ENCODE measurements at places on chromosomes 1 and 21.

- no peak for DNase-seq
Observed at GRCh38 chr1:222654849-222655248, 37.0 kb downstream of the MIA3 start.

DNA sequence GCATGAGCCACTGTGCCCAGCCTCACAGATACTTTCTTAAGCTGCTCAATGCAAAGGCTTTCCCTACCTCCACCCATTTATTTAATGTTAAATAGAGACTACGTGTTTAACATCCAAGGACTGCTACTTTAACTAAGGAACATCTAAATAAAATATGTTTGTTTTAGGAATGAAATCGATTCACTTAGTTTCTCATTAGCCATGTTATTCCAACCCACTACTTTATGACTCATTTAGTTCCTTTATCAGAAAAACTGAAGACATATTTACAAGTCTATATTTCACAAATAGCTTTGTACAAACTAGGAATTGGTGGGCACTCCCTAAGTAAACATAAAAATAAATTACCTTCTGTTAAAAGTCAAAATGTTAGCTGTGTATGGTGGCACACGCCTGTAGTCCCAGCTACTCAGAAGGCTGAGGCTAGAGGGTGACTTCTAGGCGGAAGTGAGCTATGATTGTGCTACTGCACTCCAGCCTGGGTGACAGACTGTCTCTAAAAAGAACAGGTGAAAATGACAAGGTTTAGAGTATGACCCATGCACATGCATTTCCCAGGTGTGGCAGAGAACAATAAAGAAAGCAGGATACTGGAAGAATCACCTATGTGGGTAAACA is 39.9 kb upstream of the AK4 start:
- no peak for DNase-seq

DNA sequence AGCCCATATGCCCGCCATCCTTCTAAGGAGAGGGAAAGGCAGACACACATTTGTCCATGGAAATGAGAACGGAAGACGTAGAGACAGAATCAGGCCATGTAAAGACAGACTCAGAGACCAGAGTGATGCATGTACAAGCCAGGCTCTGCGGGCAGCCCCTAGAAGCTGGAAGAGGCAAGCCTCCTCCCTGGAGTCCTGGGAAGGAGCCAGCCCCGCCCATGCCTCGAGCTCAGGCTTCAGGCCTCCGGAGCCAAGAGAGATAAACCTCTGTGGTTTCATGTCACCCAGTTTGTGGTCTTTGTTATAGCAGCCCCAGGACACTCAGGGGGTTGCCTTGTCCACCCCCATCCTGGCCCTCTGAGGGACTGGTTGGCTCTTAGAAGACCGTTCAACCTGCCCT is 11.6 kb downstream of the PDE9A start:
- no peak for DNase-seq

DNA sequence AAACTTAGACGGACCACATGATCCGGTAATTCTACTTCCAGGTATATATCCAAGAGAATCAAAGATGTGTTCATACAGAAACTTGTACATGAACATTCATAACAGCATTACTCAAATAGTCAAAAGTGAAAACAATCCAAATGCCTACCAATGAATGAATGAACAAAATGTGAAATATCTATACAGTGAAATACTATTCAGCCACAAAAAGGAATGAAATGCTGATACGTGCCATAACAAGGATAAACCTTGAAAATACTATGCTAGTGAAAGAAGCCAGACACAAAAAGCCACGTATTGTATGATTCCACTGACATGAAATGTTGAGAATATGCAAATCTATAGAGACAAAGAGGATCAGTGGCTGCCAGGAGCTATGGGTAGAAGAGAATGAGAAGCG is 18.3 kb downstream of the TARBP1 start:
- DNase-seq: no peak

GRCh38 chr1:205775717-205776056 is 405 bp upstream of the RAB29 start:
- DNase-seq: peak; percentile 27

DNA sequence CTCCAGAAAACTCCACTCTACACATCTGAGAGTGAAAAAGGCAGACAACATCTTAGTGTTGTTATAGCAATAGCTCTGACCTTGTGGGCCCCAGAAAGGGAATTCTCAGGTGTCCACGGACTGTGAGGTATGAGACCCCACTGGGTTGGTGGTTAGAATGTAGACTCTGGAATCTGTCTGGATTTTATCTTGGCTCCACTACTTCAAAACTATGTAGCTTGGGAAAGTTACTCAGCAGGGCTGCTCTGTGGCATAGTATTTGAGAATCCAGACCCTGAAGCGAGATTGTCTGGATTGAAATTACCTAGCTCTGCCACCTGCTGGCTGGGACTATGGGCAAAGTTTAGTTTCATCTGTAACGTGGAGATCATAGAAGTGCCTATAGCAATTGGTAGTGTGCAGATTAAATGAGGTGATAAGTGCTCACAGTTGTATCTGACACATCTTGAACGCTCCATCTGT is 25.8 kb downstream of the PRDM2 start:
- DNase-seq: no peak

DNA sequence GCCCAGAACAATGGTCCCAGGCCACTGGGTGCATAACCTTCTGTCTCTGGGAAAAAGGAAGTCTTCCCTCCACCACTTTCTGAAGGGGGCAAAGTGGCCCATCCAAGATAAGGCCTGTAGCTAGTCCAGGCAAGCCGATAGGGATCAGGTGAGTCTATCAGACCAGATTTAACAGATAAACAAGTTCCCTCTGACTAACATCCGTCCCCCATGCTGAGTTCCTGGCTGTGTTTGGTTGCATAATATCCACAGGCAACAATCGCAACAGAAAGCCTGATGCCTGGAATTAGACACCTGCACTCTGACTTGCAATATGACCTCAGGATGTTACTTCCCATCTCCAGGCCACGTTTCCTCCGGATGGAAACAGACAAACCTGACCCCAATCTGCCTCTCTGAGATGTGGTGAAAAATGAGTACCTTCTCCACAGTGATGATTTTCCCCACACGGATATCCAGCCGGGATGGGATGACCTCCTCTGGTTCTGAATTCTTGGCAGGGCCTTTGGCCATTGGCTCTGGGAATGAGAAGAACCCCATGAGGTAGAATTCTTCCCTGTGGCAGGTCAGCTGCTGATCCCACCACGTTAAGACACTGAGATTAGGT is 36.4 kb downstream of the YARS1 start:
- DNase-seq: no peak

DNA sequence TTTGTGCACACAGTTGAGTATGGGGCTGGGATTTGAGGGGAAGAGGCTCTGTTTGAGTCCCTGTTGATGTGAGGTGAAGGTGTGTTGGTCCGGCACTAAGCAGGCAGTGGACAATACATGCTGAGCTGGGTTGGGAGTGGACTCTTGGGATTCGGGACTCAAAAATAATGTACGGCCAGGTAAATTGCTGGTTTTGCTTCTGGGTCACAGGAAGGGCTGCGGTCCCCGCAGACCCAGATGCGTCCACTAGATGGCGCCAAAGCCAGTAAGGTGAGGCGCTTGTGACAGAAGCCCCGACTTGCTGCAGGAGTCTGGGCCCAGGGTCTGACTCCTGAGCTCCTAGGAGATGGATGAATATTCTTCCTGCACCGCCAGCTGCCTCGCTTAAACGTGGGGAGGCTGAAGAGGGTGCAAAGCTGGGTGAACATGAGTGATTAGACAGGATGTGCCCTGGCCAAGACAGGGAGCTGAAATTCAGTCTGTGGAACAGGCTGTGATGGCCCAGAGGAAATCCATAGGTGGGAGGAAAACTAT is 61.4 kb downstream of the ACBD3 start:
- peak; percentile 65 for DNase-seq

GRCh38 chr1:210978316-210978973 is 155.5 kb downstream of the KCNH1 start:
- DNase-seq: no peak

- peak; percentile 77 for DNase-seq
Observed at GRCh38 chr1:21289700-21290545, at the start of gene ECE1. ECE1 (minus strand) TSS chr1:21290463; CDS start chr1:21290414, 49 bp downstream.

GRCh38 chr1:189180057-189180456 is 1297.6 kb downstream of the BRINP3 start:
- DNase-seq: no peak

DNA sequence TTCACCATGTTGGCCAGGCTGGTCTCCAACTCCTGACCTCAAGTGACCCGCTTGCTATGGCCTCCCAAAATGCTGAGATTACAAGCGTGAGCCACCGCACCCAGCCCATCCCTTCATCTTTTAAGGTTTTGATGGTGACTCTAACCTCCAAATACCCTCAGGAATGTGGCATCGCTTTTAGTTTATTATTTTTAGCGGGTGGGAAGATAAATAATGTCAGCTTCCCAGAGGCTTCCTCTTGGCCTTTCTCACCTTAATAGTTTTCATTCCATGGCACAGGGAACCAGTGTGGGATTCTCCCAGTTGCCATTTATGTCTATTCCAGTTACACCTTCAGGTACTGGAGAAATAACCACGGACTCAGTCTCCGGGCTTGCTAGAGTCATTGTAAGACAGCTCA is 92.1 kb upstream of the LRRN2 start:
- no peak for DNase-seq

GRCh38 chr1:71203241-71203640 is 122.4 kb upstream of the ZRANB2 start:
- no peak for DNase-seq

DNA sequence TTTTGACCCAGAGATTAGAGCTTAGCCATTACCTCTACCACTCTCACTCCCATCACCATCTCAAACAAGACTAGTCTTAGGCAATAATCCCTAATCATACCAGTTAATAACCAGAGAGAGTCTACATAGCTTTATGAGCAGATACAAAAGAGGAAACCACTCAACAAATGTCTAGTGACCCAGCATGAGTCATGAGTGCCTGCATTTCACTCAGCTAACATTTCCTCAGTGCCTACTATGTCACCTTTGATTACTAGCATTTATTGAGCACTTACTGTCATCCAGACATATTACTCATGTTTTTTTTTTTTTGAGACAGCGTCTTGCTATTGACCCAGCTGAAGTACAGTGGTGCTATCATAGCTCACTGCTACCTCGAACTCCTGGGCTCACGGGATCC is 35.9 kb upstream of the GALNT2 start:
- no peak for DNase-seq

DNA sequence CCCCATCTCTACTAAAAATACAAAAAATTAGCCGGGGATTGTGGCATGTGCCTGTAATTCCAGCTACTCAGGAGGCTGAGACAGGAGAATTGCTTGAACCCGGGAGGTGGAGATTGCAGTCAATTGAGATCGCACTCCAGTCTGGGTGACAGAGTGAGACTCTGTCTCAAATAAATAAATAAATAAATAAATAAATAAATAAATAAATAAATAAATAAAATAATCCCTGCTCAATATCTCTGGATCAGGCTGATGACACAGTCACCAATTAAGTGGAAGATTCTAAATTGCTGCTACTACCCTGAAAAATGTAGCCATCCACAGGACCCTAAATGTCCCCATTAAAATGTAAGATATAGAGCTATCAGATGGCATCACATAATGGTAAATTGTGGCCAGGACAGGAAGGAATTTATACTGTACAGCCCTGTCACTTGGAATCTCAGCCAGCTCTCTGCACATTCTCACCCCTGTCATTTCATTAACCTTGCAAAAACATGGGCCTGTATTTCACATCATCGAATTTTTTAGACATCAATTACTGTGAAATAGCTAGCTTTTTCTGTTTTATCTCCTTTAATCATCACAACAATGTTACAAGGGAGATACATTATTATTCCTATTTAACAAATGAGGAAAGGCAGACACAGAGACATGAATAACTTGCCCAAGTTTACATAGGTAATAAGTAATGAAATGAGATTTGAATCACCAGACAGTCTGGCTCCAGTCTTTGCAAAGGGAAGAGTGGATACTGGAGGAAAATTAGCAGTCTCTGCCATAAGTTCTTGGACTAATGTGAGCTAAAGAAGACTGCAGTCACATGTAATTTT is 56.7 kb upstream of the NTPCR start:
- no peak for DNase-seq

DNA sequence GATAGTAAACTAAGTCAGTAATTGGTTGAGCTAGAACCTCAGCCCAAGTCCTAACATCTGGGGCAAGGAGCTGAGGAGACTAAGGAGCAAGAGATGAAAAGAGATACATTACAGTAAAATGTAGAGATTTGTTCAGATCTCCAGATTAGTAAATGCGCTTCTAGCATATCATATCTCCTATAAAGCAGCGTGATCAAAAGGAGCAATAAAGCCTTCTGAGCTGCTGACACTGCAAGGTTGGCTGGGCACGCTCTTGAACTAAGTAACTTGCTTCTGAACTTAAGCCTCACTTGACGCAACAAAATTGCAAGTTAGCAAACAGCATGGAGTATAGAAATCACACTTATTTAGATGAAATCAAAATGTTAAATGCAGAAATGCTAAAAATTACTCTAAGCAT is 80.9 kb downstream of the LRRC53 start:
- DNase-seq: no peak

GRCh38 chr21:37828991-37829390 is 87.3 kb downstream of the KCNJ6 start:
- DNase-seq: no peak

DNA sequence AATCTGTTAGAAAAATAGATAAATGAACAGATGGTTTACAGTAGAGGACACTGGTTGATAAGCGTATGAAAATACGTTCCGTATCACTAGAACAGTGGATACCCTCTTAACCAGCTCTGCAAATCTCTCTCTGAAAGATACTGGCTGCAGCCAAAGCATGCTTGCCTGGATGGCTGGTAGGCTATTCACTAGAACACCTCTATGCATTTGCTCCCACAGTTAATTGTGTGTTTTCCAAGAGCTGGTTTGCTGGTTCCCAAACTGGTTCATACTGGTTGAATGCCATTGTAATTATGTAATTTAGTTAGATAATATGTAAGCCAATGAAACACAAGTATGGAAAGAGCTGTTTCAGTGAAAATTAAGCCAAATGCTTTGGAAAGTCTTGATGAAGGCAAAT is 126.6 kb downstream of the C1orf21 start:
- DNase-seq: no peak

DNA sequence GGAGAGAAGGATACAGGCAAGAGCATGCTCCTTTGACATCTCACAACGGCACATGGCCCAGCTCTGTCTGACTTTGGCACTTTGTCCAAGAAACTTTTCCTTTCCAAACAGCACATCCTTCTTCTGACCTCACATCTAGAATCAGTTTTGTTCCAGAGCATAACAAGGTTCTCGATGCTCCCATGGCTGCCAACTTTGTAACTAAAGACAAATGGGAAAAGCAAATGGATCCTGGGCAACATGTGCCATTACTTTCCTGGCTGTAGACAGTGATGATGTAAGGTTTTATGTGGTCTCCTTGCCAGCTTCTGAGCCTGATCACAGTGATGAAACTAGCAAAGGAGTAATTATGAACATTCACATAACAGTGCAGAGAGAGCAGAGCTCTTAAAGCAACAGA is 171.8 kb upstream of the C1orf87 start:
- peak; percentile 76 for DNase-seq

DNA sequence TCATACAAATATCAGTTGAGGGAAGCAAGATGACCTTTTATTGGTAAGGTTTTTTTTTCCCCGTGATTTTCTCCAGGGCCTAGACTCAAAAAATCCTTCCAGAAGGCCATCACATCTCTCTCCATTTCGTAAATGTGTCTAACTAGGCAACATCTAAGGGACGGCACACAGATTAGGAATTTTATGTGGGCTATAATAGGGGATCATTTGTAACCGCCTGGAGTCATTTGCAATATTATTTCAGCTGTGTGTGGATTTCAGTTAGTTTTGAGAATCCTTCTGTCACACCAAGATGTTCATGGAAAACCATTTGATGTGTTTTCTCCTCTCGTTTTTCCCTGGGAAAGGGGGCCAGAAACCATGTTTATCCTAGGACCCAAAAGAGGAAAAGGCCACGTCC is 63.1 kb downstream of the ATP5PO start:
- DNase-seq: no peak
